ENCODE measurements at places on chromosomes 12 and 14. TPM values are rescaled to one million over a fixed set of nuclear protein-coding genes. Genes with fewer than 3 reads are reported as not detected.

SYCP3 gene
- total RNA-seq = 0.35 TPM

TEX52 gene
- total RNA-seq = not detected

DNA sequence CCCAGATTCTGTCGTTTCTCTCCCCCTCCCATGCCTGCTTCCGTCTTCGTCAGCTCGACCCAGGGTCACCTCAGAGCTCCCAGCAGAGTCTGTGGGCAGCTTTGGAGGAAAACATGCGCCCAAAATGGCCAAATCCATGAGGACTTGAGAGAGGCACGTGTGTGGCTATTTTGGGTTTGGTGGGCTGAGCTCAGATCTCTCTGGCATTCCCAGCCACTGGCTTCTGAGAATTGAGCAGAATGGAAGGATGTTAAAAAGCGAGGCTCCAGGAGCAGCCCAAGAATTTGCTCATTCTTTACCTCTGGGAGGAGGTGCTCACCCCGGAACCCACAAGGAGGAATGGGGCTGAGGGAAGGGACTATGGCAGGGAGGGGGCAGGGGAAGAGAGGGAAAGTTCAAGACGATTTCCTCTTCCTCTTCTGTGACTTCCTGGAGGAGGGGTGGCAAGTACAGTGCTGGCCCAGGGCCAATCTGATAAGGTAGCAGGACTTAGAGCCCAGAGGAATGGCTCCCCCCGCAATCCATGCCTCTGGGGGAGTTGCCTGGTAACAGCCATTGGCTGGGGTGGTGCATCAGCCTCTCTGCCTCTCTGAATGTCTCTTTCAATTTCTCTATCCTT lies 20.1 kb downstream of the TSPAN9 start:
- H3K4me1 ChIP-seq = no peaks in the 10 kb centered on the region
- no peaks in the 10 kb centered on the region for H3K27me3 ChIP-seq
- H3K27ac ChIP-seq = no peak overlapping the region
- peak; percentile 30 for DNase-seq

DNA sequence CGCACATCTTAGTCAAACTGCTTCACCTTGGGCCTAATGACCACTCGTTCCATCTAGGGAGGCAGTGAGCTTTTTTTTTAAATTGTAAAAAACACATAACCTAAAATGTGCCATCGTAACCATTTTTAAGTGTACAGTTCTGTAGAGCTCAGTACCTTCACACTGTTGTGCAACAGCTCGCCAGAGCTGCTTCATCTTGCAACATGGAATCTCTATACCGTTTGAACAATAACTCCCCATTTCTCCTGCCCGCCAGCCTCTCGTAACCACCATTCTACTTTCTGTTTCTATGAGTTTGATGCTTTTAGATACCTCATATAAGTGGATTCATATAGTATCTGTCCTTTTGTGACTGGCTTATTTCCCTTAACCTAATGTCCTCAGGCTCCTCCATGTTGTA lies 196.2 kb downstream of the CHST11 start:
- no peaks in the 10 kb centered on the region for H3K36me3 ChIP-seq
- no peaks in the 10 kb centered on the region for H3K27me3 ChIP-seq
- no peak for DNase-seq
- no peak overlapping the region for H3K27ac ChIP-seq

- H3K4me1 ChIP-seq = no peaks in the 10 kb centered on the region
- no peak overlapping the region for H3K4me3 ChIP-seq
- no peaks in the 10 kb centered on the region for H3K36me3 ChIP-seq
- no peaks in the 10 kb centered on the region for H3K27me3 ChIP-seq
- no peak overlapping the region for H3K27ac ChIP-seq
These were observed 57.2 kb downstream of the MVK start for GRCh38 chr12:109630815-109631214.

GRCh38 chr12:51028813-51029150 lies 2.6 kb upstream of the SLC11A2 start:
- DNase-seq = no peak
- H3K4me1 ChIP-seq = no peaks in the 10 kb centered on the region
- H3K27me3 ChIP-seq = no peaks in the 10 kb centered on the region
